Fibroblast of skin of left biceps (primary cell): ENCODE measurements at places on chromosomes 16 and 17.
A peak's percentile ranks its signal among the peaks of the same experiment; 100 is the strongest.

- no peak for DNase-seq
These were observed 483.0 kb downstream of the TMEM114 start for GRCh38 chr16:8107296-8107695.

GRCh38 chr16:55480228-55480655, 1.2 kb downstream of the MMP2 start:
- DNase-seq: peak; percentile 68

- no peak for DNase-seq
These were observed 9.9 kb downstream of the ATPAF2 start for GRCh38 chr17:18028952-18029540.

DNA sequence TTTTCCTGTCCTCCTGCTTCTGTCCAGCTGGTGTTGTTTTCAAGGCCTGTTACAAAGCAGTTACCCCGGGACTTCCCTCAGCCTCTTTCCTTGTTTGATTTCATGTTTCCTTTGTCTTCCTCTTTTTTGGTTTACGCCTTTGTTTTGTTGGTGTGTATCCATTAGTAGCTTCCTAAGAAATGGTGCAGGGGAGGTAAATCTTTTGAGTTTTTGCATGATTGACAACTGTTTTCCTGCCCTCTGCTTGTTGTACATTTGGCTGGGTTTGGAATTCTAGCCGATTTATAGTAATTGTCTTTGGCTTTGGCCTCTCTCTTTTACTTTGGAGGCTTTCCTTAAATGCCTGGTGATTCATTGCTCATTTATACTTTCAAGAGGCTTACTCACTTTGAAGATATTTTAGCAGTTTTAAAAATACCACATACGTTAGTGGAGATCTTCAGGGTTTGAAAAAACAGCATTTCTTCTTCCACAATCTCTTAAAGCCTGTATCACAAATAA, 32.8 kb downstream of the DNAH2 start:
- DNase-seq: peak; percentile 83

DNA sequence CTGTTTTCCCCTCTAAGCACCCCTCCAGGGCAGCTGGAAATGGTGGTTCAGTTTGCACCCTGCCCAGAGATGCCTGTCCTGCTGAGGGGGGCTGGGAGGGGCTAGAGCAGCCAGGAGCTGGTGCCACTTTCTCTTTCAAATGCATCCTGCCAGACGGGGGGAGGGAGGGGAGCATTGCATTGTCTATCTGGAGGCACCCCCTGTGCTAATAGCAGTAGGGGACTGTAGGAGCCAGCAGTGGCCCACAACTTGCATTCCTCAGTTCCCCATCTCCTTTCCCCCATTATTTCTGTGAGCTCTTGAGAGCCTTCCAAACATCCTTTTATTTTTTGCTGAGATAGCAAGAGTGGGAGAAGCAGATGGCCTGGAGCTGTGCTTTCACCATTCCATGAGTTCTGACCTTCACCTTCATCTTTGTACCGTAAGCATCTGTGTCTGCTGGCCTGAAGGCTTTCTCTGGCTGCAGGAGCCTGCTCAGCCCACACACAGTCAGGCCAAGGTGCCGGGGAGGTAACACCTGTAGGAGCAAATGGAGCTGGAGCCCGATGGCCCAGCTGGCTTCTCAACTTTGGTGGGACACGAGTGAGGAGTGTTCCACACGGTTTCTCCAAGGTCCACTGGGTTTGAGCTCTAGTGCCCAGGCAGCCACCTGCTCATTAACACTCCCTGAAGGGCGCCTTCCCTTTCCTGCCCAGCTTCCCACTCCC, 5.2 kb downstream of the WFDC1 start:
- no peak for DNase-seq

DNA sequence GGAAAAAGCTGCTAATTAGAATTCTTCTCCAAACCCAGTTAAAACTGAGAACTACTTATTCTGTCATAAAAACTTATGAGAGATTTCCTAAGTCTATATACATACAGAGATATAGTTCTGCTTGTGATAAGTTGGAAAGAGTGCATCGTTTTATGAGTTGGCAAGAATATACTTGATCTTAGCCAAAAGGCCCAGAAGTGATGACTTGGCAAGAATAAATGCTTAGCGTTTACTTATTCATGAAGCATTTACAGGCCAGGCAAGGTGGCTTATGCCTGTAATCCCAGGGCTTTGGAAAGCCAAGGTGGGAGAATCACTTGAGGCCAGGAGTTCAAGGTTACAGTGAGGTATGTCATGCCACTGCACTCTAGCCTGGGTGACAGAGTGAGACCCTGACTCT, 81.7 kb downstream of the CYB561 start:
- DNase-seq: no peak

DNA sequence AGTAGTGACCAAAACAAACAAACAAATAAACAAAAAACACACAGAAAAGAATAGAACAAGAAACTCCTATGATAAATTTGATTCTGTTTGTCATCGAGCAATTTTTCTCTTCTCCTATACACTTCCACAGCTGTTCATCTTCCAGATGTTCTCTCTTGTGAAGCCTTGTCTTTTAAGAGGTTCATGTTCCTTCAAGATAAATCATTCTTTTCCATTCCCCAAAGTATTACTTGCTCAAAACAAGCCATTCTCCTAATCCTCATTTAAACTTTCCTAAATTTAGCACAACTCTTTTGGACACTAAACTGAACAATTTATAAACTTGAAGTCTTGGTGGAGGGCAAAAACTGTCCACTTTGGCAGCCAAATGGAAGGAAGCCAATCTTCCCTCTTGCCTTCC, 103.3 kb downstream of the ABCA8 start:
- no peak for DNase-seq
